ENCODE measurements at places on chromosomes 4 and X.
A peak's percentile ranks its signal among the peaks of the same experiment; 100 is the strongest.

GRCh38 chr4:105193536-105193935 is 46.9 kb downstream of the TET2 start:
- DNase-seq = no peak

DNA sequence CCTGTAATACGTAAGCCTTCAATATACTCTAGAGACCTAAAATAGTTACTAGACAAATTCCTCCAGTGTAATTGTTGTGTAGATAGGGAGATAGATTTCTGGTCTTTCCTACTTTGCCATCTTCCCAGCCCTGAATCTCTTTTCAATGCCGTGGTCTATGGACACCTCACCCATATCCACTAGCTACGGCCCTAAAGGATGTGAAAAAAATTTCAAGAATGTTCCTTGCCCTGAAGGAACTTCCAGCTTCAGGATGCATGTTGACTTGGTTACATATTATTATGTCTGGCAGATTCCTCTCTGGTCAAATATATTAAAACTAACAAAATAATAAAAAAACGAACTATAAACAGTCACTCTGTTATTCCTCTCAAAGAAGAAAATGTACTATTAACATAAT is 52.4 kb upstream of the TSPAN5 start:
- no peak for DNase-seq

GRCh38 chr4:87076690-87077358 is 142.0 kb downstream of the AFF1 start:
- no peak for DNase-seq

DNA sequence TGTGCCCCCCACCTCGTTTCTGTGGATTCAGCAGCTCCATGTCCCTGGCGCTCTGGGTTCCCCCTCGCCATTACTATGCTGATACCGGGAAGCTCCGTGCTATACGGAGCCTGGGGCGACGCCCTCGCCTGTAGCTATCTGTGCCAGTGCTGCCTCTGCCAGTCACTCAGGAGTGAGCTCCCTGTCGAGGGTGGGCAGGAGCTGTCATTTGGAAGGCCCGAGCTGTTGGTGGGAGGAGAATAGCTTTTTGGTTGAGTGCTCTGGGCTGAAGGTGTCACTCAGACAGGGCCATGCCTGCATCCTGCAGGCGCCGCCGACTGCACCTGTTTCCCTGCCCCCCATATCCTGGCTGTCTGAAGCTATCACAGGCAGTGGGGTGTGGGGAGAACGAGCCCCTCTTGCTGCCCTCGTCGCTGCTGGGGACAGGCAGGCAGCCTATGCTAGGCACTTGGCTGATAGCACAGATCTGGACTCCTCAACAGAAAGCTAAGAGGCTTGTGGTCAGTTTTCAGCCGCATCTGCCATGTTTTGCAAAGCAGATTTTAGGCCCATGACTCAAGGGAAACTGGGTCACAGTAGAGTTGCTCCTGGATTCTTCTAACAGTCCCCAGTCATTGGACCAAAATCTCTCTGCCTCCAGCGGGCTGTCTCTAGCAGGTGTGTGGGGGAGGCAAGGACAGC is 31.8 kb downstream of the CPLX1 start:
- DNase-seq = no peak

DNA sequence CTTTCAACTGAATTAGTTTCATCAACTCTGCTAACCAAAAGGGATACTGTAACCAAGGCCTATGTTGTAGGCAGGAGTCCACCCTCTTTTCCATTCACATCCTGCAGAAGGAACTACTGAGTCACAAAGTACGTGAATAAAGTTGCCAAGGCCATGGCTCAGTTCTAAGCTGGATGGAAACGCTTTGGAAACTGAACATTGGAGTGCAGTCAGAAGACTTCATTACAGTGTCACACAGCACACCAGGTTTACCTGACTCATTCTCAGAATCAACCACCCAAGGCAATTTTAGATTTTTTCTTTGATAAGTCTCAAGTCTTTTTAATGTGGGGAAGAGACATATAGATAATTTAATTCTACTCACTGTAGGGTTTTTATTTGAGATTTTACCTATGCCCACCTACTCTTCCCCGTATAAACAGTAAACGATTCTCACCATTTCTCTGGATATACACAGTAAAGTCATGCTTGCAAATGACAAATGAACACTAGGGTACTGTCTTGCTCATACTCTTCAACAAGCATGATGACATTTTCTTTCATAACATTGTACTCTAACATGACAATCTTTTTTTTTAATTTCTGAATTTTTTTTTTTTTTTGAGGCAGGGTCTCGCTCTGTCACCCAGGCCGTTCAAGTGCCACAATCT is 58.9 kb upstream of the RBM47 start:
- DNase-seq = no peak

DNA sequence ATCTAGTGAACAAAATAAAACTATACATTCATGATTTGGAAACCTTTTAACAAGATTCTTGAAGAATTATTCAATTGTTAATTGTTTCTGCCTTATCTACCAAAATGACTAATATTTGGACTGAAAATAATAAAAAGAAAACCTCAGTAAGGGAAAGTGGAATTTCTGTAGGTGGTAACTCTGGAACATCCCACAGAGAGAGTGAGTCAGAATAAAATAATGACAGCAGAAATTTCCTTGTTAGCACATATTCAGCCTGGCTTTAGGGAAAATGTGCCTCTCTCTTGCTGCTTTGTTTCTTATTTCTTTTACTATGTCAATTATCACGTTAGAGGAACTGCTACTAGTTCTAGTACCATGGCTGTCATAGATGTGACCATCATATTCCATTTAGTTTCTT is 421.5 kb upstream of the GNPDA2 start:
- DNase-seq = no peak

GRCh38 chr4:95410387-95410977 is 138.3 kb downstream of the UNC5C start:
- no peak for DNase-seq

DNA sequence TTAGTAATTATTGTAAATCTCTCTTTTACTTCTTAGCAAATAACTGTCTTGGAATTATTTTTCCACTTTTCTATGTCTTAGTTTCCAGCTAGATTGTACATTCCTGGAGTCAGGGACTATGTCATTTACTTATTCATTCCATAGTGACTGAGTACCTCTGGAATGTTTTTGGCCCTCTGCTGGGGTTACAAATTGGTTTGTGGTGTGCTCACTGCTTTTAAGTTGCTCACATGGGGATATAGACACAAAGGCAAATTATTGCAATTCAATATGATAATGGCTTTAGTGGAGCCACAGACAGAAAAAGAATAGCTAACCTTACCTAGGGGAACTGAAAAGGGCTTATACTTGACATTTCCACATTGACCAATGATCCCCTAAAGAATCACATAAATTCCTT is 63.7 kb upstream of the PDGFRA start:
- DNase-seq = no peak

DNA sequence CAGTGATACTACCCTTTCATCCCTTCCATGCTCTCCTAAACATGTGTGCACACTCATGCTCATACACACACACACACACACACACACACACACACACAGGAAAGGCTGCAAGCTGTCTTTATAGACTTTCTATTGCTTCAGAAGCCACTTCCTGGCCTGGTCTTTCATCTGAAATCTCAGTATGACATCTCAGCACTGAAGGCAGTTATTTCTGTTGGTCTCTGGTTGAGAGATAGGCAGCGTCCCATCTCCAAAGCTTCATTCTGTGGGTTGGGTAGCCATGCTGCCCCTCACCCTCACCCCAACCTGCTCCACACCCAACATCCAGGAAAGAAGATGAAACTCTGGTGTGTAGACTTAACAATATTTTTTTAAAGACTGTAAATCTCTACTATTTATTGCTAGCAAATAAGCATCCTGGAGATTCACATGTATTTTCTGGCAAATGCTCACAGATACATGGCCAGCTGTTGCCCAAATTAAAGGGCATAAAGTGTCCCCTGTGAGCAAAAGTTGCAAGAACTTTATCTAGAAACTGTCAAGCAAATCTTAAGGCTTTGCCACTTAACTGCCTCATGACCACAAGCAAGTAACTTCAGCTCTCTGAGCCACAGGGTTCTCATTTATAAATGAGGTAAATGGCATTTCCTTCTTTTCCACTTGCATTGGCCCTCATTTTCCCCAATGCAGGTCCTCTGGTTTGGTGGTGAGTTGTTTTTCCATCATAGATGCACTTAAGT is 189.8 kb upstream of the AFF2 start:
- peak; percentile 20 for DNase-seq

- no peak for DNase-seq
Observed at GRCh38 chrX:36974911-36975310, 33.3 kb upstream of the FAM47C start.

- no peak for DNase-seq
Observed at GRCh38 chr4:83536362-83537272, 709 bp downstream of the GPAT3 start.

- no peak for DNase-seq
Observed at GRCh38 chr4:139893801-139894200, 228.2 kb downstream of the MGST2 start.

DNA sequence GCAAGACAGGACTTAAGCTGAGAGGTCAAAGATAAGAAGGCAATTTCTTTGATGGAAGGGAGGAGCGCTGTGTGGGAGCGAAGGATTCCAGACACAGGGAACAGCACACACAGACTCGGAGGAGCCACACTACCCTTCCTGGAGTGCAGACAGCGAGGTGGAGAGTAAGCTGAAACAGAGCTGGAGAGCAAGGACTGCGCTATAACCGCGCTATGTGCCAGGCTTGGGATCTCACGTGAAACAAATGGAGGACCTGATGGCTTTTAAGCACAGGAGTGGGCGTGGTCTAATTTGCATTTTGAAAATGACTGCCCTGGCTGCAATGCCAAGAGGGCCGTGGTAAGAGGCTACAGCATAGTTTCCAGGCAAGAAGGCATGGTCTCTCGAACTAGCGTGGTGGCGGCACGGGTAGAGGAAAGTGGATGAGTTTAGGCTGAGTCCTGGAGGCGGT is 113.9 kb upstream of the SORBS2 start:
- DNase-seq = no peak

GRCh38 chr4:108060164-108060563 is 70.5 kb downstream of the HADH start:
- DNase-seq = no peak

DNA sequence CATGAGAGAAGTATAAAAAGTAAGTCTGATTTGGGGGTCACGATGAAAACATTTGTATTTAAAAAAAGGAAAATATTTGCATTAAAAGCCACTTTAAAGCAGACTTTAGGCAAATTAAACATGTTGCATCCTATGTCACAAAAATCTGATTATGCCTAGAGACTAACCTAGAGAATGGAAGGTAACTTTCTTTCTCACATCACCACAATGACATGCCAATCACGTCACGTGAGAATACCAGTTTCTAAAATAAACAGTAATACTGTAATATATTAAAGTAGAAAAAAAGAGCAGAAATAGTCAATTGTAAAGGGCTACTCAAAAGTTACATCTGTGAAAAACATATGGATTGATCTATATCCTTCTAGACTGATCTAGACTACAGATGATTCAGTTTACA is 3.3 kb downstream of the CHIC2 start:
- DNase-seq = no peak

- DNase-seq = no peak
Observed at GRCh38 chrX:49879656-49880277, 483 bp downstream of the USP27X start.

- no peak for DNase-seq
Observed at GRCh38 chr4:123297836-123298235, 98.8 kb upstream of the SPRY1 start.

GRCh38 chr4:21652508-21653231 is 295.9 kb downstream of the KCNIP4 start:
- DNase-seq = no peak

GRCh38 chr4:8917868-8918783 is 46.5 kb upstream of the HMX1 start:
- peak; percentile 51 for DNase-seq

- DNase-seq = no peak
Observed at GRCh38 chr4:158523990-158524535, 2.4 kb downstream of the RXFP1 start.

DNA sequence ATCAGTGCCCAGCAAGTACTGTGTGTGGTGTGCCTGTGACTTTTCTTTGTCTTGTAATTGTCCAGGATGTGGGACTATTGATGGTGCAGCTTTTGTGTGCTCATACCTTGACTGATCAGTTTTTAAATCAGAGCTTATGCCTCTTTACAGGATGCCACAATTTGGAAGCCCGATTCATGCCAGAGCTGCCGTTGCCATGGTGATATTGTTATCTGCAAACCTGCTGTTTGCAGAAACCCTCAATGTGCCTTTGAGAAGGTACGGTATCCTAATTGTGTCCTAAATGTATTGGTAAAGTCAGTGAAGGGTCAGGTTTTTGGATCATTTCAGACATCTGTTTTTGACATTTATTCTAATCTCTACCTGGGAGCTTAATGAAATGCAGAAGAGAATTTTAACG is 180.2 kb downstream of the FRAS1 start:
- DNase-seq = no peak

DNA sequence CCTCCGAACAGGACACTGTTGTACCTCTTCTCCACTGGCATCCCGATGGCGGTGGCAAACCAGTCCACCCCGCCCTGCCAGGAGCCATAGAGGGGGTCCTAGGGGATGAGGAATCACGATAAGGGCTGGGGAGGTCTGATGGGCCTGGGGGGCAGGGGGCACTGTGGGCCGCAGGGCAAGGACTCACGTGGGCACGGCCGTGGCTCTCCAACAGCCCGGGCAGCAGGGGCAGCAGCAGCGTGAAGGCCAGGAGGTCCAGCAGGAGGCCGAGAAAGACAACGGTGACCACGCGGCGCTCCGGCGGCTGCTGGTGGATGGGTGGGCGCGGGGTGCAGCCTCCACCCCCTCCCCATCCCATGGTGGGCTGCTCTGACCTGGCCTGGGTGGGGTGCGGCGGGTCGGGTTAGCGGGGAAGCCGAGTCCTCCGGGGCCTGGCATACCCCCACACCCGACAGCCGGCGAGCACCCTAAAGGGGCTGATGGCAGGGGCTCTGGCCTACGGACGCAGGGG is 29.6 kb downstream of the NOP14 start:
- DNase-seq = no peak

DNA sequence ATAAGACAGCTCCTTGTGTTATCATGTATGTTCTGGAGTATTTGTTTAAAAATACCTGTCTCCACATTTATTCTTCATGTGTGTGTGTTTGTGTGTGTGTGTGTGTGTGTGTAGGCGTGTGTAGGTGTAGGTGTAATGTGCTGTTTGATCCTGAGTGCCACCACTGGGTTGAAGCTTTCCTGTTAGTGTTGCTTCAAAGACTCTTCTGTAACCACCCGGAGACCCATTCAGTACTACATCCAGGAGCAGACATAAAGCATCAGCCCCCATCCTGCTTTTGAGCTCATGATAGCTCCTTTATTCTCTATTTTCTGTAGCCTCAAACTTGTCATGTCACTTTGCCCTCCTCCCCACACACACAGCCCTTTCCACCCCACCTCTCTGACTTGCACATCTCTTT is 3.0 kb upstream of the ZDHHC9 start:
- DNase-seq = no peak
